ENCODE measurements at places on chromosomes 6 and 20. TPM values are rescaled to one million over a fixed set of nuclear protein-coding genes. Genes with fewer than 3 reads are reported as not detected.

RGS17 gene
- total RNA-seq, result 7.4 TPM

SAYSD1 gene
- 7.4 TPM for total RNA-seq

MAP7 gene
- 59.1 TPM for total RNA-seq

SOD2 gene
- 86.3 TPM for total RNA-seq

SLC17A3 gene
- not detected for total RNA-seq

PLCB4 gene
- total RNA-seq, result 11.9 TPM

CCN6 gene
- total RNA-seq, result not detected

ELOVL4 gene
- total RNA-seq, result 9.0 TPM

CFAP206 gene
- total RNA-seq, result not detected

ETV7 gene
- total RNA-seq, result 1.4 TPM

DNA sequence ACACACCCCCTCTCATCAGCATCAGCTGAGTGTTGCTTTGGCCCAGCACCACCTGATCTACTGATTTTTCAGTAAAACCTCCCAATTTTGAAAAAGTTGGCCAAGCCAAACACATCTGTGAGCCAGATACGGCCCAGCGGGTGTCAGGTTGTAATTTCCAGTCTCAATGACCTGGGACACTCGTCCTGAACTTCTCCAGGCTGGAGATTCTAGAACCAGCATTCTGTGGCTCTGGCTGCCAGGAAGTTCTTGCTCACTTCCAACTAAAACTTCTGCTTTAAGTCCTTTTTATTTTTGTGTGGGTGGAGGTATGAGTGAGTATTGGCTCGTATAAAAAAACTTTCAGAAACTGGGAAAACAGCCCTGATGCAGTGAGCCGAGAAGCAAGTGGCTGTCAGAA, 5.1 kb downstream of the KIAA1755 start:
- no peak overlapping the region for H3K27ac ChIP-seq
- DNase-seq, result no peak
- no peak overlapping the region for H3K4me3 ChIP-seq
- H3K4me1 ChIP-seq, result peaks cover 24% of the 10 kb centered on the region

DNA sequence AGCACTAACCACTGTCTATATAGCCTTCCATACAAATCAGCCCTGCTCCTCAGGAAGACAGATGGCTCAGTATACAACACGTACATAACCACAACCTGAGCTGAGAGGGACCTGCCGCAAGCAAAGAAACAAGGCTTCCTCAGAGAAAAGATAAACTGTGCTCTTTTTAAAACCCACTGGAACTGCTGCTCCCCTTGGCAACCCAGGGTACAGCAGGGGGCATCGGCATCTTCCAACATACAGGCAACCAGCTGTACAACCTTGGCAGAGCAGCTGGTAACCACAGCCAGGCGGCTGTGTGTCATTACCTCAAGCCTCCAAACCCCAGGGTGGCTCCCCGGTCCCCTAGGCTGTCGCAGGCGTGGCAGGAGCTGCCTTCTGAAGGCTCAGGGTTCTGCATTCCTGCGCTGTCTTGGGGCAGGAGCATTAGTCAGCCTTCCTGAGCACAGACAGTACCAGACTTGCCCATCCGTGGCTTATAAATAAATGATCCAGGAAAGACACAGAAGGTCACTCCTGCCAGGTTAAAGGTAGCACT, 249.5 kb downstream of the ADGRG6 start:
- no peaks in the 10 kb centered on the region for H3K36me3 ChIP-seq
- no peaks in the 10 kb centered on the region for H3K27me3 ChIP-seq
- DNase-seq, result peak; percentile 12
- H3K27ac ChIP-seq, result no peak overlapping the region

DNA sequence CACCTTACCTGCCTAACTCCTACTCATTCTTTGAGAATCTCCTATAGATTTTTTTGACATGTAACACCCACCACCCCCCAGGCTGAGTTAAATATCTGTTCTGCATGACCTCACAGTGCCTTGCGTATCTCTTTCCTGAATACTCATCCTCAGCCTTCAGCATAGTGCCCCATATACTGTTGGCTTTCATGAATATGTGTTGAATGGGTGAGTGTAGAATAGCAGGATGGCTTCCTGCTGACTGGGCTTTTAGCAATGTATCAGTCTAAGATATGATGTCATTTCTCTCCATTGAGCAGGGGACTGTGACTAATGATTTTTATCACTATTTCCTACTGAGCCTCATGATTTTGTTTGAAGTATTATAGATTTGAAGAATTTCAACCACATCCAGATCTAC, 361.6 kb upstream of the MARCKS start:
- no peaks in the 10 kb centered on the region for H3K27me3 ChIP-seq
- no peak overlapping the region for H3K4me3 ChIP-seq
- DNase-seq, result no peak
- H3K36me3 ChIP-seq, result no peaks in the 10 kb centered on the region
- no peaks in the 10 kb centered on the region for H3K4me1 ChIP-seq
- H3K27ac ChIP-seq, result no peak overlapping the region

DNA sequence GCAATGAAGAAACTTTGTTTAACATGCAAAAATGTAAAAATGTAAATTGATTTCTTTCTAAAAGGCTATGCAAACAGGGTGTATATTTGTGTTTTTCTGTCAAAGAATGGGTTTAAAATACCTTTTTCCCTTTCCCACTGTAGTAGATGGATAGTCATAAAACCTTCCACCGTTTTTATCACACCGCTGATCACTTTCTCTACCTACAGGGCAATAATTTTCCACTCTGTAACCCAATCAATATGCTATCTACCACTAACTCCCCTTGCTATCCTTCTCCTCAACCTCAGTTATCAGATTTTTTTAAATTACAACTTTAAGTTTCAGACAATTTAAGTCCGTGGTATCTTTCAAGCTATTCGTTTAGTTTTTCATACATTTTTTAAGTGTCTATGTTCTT, 91.4 kb upstream of the ARID1B start:
- no peak for DNase-seq
- peaks cover 28% of the 10 kb centered on the region for H3K4me1 ChIP-seq
- no peaks in the 10 kb centered on the region for H3K36me3 ChIP-seq
- H3K27ac ChIP-seq, result peak overlapping the region; percentile 57

GRCh38 chr6:32182555-32182981, 1.5 kb downstream of the AGER start:
- no peaks in the 10 kb centered on the region for H3K27me3 ChIP-seq
- no peak overlapping the region for H3K4me3 ChIP-seq
- H3K36me3 ChIP-seq, result peaks cover 38% of the 10 kb centered on the region
- H3K27ac ChIP-seq, result no peak overlapping the region
- no peak for DNase-seq

DNA sequence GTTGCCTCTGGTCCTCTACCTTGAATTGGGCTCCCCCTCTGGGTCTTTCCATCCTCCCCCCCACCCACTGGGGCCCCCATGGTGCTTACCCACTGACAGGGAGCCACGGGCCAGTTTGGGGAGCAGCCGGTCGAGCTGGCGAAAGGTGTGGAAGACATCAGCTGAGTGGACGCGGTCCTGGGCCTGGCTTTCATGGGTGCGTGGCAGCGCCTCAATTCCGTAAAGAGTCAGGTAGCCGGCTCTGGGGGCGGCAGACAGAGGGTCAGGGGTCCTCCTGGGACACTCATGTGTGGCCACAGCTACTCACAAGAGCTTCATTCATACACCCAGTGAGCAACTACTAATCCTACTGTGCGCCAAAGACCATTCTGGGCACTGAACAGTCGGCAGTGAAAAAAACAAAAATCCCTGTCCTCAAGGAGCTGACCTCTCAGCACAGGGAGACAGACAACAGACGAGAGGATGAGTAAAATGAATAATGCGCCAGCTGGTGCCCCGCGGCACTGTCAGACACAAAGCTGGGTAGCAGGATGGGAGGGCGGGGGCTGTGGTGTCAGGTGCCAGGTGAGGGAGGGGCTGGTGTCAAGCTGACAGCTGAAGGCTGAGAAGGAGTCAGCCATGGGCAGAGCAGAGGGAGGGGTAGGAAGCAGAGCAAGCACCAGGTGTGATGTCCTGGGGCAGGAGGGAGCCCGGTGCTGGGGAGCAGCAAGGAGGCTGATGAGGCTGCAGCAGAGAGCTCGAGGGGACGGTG, 28.3 kb downstream of the PTGIS start:
- no peaks in the 10 kb centered on the region for H3K27me3 ChIP-seq
- H3K27ac ChIP-seq, result 0 out of 2 replicates have a peak overlapping the region, but pooled peaks have one; percentile 6
- H3K4me1 ChIP-seq, result peaks cover 3% of the 10 kb centered on the region
- peaks cover 23% of the 10 kb centered on the region for H3K36me3 ChIP-seq
- H3K4me3 ChIP-seq, result no peak overlapping the region
- no peak for DNase-seq

DNA sequence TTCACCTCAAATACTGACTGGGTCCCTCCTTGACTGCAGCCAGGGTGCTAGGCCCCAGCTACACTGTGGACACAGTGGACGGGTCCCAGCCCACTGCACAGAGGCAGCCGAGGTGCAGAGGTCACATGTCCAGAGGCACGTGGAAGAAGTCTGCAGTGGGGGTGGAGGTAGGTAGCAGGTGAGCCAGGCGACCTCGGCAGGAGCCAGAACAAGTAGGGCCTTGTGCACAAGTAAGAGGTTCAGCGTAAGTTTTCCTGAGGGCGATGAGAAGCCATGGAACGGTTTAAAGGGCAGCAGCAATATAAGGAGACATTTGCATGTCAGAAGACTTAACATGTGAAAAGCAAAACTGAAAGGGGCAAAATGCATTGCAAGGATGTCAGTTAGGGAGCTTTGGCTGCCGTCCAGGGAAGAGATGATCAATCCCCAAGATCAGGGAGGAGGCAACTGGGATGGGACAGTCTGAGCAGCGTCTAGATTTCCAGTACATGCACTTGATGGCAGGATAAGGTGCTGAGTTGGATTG, 49.7 kb upstream of the SNX9 start:
- peaks cover 6% of the 10 kb centered on the region for H3K27me3 ChIP-seq
- no peak for DNase-seq
- no peaks in the 10 kb centered on the region for H3K36me3 ChIP-seq
- no peak overlapping the region for H3K4me3 ChIP-seq
- no peak overlapping the region for H3K27ac ChIP-seq
- H3K4me1 ChIP-seq, result peaks cover 32% of the 10 kb centered on the region

- no peaks in the 10 kb centered on the region for H3K4me1 ChIP-seq
- DNase-seq, result peak; percentile 60
- H3K27ac ChIP-seq, result no peak overlapping the region
- H3K4me3 ChIP-seq, result no peak overlapping the region
Measured at GRCh38 chr6:137641474-137642077, 147.4 kb upstream of the OLIG3 start.

GRCh38 chr20:15256676-15257568, 919.5 kb upstream of the FLRT3 start:
- DNase-seq, result no peak
- H3K4me3 ChIP-seq, result no peak overlapping the region
- H3K27ac ChIP-seq, result no peak overlapping the region
- H3K36me3 ChIP-seq, result no peaks in the 10 kb centered on the region
- no peaks in the 10 kb centered on the region for H3K27me3 ChIP-seq
- 0 out of 2 replicates have a peak, but pooled peaks cover 3% of the 10 kb centered on the region for H3K4me1 ChIP-seq

DNA sequence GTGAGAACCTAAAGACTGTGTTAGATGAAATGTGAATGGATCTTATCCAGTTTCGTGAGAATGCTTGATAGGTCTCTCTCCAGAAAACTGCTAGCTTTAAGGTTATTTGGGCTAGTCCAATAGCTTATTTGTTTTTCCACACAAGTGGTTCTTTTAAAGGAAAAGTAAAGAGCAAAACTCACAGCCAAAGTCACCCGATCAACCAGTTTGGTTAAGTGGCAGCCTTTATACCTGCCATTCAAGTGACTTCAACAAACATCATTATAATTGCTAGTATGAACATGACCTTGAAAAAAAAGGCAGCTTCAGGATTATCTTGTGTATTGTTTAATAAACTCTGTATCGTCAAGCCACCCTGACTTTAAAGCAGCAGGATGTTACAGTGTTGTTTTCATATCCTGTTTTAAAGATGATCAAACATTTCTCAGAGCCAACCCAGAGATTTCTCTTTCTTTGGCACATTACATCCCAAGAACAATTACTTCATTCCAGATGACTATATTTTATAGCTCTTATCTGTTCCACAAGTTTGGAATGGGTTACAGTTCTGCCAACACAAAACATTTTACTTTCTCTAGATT, 253.4 kb downstream of the EPHA7 start:
- DNase-seq, result no peak
- no peak overlapping the region for H3K4me3 ChIP-seq
- H3K27me3 ChIP-seq, result no peaks in the 10 kb centered on the region
- H3K4me1 ChIP-seq, result no peaks in the 10 kb centered on the region
- no peak overlapping the region for H3K27ac ChIP-seq

GRCh38 chr6:105726902-105727655, 324.2 kb upstream of the PREP start:
- no peak overlapping the region for H3K27ac ChIP-seq
- no peaks in the 10 kb centered on the region for H3K27me3 ChIP-seq
- H3K36me3 ChIP-seq, result no peaks in the 10 kb centered on the region
- DNase-seq, result no peak
- no peaks in the 10 kb centered on the region for H3K4me1 ChIP-seq

GRCh38 chr6:36336779-36337241, at the start of gene BNIP5:
Gene BNIP5, minus strand, starts transcription at chr6:36336888. Its CDS starts 6,198 bp downstream, at chr6:36330690.
- H3K36me3 ChIP-seq, result no peaks in the 10 kb centered on the region
- H3K27ac ChIP-seq, result no peak within 1 kb of the TSS
- peaks cover 18% of the 10 kb centered on the region for H3K27me3 ChIP-seq
- no peak for DNase-seq
- H3K4me1 ChIP-seq, result peaks cover 19% of the 10 kb centered on the region

DNA sequence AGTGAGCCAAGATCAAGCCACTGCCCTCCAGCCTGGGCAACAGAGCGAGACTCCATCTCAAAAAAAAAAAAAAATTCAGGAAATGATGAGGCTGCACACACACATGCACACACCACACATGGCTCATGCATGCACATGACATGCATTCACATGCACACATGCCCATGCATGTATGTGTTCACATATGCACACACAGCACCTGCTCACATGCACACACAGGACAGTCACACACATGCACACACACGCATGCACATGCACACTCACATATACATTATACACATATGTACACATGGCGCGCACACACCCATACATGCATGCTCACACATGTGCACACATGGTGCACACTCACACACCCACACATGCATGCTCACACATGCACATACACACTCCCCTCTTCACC, 22.5 kb downstream of the RIPOR3 start:
- 0 out of 2 replicates have a peak overlapping the region, but pooled peaks have one; percentile 10 for H3K27ac ChIP-seq
- no peaks in the 10 kb centered on the region for H3K36me3 ChIP-seq
- DNase-seq, result no peak
- no peak overlapping the region for H3K4me3 ChIP-seq
- H3K4me1 ChIP-seq, result peaks cover 24% of the 10 kb centered on the region

All from WTC11 (cell line).